ENCODE measurements at places on chromosomes 12 and 14.

DNA sequence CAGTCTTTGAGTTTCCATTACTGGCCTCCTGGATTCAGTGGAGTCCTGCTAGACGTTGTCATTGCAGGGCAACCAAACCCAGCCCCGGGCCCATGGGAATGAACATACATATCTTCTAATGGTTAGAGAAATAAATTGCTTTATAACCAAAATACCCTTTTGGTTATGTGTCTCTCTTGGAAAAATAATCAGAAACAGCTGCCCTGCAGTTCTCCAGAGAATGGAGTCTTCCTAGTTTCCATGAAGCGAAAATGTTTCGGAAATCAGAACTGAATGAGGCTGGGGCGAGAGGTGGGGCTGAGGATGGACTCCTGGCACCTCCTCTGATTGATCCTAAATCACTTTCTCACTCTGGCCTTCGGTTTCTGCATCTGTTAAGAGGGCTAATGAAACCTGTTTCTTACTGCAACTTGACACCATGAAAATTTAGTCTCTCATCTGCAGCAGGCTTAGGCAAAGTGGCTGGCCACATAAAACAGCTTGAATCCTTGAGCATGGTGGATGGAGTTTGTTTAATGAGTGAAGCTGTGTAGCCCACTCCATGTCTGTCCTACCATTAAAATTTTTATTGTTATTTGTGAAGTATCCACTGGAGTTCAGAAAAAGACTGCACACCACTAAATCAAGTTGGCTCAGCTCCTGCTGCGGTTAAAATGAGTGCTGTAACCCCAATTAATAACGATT, 198.9 kb downstream of the CACNA1C start:
- no peak for DNase-seq

DNA sequence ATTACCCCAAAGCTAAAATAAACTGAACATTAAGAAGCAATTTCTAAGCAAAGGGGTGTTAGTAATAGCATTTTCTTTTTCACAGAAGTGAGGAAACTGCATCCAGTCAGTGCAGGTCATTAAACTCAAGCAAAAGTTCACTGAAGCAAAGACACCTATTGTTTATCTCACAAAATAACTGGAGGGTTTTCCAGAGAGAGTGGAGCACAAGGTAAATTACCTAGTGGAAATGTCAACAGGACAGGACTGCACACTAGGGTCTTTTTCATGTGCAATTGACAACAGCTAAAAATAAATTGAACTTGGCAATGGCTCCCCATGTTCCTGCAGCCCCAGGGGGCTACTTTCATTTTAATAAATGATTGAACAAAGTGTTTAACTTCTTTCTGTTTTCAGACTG, 742.0 kb downstream of the GALC start:
- DNase-seq = peak; percentile 82

- no peak for DNase-seq
Observed at GRCh38 chr12:112420740-112421139, 2.0 kb downstream of the PTPN11 start.

DNA sequence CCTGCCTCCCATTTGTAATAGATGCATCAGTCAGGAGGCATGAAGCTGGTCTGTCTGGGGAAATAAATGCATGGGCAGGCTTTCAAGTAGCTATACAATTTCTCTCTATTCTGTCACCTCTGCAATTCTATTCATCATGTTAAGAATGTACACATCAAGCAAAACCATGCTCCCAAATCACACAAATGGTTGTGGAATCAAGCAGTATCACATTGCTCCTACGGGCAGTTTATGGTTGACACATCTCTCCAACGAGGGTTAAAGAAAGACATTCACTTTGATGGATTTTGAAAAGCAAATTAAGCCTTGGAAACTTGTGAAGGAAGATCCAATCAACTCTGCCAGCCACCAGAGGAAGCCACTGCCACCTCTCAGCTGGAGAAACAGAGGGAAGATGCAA, 1277.4 kb upstream of the TMEM132C start:
- DNase-seq = no peak

DNA sequence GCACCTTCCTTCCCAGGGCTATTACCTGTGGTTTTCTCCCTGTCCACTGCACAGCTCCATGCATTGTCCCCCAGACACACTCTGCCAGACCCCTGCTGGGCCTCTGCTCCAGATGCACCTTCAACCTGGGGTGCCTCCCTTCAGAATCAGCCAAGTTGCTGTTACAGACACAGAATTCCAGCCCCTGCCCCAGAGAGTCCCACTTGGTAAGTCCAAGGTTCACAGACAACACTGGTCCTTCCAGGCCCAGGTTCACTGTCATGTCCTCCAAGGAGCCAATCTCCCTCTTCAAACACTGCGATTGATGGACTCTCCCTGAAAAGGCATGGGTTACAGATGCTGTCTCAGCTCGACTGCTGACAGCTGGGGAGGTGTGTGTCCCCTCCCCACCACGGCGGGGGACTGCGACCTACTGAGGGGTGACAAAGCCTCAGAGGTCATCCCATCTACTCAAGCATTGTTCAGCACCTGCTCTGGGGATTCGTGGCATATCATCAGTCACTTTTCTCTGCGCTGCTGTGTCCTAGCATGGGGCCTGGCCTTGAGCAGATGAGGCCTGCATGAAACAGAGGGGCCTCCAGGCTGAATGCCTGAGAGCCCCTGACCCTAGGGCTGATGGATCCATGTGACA, 24.3 kb downstream of the CALM1 start:
- DNase-seq = no peak

- DNase-seq = no peak
Observed at GRCh38 chr14:92794547-92794941, 439 bp downstream of the GOLGA5 start.

- DNase-seq = no peak
Observed at GRCh38 chr12:38949363-38949762, 44.0 kb upstream of the CPNE8 start.

GRCh38 chr12:23303821-23304220, 645.6 kb downstream of the SOX5 start:
- DNase-seq = no peak

DNA sequence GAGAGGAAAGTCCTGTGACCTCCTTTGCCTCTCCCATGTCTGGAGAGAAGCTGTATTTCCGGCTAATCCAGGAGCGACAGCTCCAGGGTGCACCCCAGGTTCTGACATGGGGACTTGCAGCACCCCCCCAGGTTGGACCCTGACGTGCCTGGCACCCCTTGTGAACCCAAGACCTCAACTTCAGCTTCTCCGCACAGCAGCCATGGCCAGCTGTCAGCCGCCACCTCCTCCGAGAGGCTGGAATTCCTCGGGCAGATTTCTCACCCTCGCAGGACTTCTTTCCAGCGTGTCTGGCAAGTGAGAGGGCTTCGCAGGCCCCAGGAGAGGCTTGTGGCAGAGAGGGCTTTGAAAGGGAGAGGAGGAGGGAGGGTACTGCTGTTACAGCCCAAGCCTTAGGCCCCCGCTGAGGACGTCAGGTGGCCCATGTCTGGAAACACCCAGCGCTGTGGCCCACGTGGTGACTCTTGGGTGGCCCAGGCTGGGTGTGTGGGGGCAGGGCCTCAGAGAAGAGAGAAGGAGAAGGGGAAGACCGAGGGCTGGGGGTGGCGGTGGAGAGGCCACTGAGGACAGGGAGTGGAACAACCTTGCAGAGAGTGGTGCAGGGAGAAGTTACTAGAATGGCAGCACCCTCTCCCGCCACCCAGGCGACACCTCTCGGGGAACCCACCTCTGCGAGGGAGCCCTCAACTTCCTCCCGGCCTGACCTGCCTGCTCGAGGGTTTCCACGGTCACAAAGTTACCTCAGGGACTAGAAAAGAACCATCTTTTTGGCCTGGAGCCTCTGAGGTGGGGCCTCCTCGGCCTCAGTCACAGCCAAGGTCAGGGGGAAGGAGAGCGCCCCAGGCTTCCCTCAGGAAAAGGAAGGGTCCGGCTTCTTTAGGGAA, 11.7 kb upstream of the RPS6KL1 start:
- DNase-seq = no peak

DNA sequence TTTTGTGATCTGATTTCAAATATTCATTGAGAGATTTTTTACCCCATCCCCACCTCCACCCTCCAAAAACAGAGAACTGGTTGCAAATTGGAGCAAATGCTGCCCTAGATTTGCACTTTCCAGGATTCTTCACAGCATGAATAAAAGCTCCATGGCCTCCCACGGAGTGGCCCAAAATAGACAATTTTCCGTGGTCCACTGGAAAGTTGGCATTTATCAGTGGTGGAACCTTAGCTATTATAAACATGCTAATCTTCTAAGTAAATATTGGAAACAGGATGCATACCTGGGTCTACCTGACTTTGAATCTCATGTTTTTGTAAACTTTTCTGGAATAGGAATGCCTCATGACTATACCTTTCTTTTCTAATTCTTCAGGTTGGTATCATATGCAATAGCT, 123.9 kb downstream of the SLC16A7 start:
- DNase-seq = no peak

DNA sequence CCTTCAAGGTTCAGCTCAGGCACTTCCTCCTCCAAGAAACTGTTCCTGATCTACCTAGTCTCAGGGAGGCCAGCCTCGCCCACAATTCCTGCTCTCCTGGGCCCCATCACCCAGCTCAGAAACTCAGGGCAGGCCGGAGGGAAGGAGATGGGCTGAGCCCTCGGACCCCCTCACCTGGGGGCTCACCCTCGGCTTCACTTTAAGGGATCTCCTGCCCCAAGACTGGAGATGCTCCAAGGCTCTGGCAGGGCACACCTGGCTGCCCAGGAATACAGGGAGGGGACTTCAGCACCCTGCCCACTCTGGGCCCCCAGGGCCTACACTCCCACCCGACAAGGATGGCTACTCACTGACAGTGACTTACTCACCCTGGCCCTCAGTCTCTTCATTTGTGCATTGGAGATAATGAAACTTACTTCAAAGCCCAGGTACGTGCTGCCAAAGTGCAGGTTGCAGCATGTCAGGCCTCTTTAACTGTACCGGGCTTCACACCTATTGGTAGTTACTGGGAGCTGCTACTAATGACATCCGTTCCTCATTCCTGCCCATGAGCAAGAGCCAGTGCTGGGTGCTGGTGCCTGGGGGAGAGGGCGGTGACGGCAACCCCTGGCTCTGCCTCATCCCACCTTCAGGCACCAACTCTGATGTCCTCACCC, 21.0 kb upstream of the PPP1R13B start:
- DNase-seq = no peak

GRCh38 chr12:80553316-80553715, 109.3 kb downstream of the PTPRQ start:
- no peak for DNase-seq

DNA sequence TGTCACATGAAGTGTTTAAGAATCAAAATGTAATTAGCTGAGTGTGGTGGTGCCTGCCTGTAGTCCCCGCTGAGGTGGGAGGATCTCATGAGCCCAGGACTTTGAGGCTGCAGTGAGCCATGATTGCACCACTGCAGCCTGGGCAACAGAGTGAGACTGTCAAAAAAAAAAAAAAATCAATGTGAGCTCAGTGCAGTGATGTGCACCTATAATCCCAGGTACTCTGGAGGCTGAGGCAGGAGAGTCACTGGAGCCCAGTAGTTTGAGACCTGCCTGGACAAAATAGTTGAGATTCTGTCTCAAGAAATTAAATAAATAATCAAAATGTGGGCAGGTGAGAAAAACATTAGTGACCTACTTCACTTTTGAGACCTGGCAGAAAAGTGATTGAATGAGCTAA, 140.0 kb downstream of the MON2 start:
- no peak for DNase-seq

- no peak for DNase-seq
Observed at GRCh38 chr14:75689012-75689411, 28.0 kb downstream of the TTLL5 start.

GRCh38 chr12:116133149-116133548, 144.3 kb downstream of the MED13L start:
- no peak for DNase-seq

DNA sequence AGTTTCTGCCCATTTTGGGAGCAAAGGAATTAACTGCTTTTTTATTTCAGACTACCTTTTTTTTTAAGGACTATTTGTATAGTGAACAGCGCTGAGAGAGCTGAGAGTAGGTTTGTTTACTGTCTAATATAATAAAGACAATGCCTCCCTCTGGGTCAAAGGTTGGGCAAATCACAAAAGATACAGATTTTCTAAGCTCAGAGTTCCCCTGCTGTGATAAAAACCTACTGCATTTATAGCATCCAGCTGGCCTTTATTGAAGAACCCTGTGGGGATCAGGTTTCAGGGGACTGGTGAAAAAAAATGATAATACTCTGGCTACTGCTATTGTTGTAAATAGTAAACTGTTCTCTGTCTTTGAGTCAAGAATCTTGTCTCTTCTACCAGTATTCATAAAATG, 28.7 kb downstream of the CCDC59 start:
- DNase-seq = peak; percentile 98

DNA sequence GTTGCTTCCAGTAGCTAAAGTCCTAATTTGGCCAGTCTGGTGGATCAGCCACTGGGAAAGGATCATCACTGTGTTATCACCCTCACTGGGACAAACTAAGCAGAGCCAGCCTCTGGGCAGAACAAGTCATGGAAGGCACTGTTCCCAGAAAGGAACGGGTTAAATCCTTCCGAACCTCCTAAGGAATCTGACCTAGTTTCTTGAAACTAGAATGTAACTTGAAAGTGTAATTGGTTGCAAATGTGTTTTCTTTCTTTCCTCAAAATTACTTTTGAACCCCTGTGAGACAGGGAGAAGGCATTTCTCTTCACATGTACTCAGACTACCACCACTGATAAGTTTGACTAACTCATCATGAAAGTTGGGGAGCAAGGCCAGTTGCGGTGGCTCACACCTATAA, 18.7 kb upstream of the KICS2 start:
- DNase-seq = no peak

- DNase-seq = no peak
Observed at GRCh38 chr14:34372786-34373185, 89.3 kb downstream of the SPTSSA start.

GRCh38 chr12:124621296-124621660, 53.9 kb upstream of the NCOR2 start:
- DNase-seq = no peak

GRCh38 chr12:63955831-63956666, 111.5 kb downstream of the SRGAP1 start:
- DNase-seq = no peak

- DNase-seq = peak; percentile 4
Observed at GRCh38 chr14:91649930-91650329, 82.0 kb downstream of the CATSPERB start.

DNA sequence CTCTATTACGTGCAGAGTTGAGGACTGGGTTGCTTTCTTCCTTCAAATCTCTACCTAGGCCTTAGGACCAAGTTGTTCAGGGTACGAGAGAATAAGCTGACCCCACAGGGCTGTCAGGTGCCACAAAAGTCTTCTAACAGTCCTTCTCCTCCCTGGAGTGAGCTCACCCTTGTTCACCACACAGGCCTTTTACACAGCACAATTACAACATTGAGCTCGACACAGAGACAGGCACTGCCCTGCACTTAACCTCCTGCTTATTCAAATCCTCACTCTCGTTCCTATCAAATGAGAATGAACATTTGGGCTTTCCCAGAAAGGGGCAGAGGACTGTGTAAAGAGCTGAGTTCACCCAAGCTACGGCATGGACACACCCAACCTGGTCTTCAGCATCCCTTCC, 2.4 kb downstream of the GALNT6 start:
- DNase-seq = no peak

GRCh38 chr14:85688006-85688405, 158.1 kb downstream of the FLRT2 start:
- peak; percentile 13 for DNase-seq

GRCh38 chr12:132327336-132328171, 1.8 kb downstream of the GALNT9 start:
- DNase-seq = no peak
